Effector CD8-positive, alpha-beta T cell (primary cell): ENCODE measurements at places on chromosomes 4 and X.

GRCh38 chr4:173002830-173003561 is 165.6 kb upstream of the GALNT7 start:
- DNase-seq, result no peak

GRCh38 chr4:185966997-185967775 is 101.8 kb upstream of the TLR3 start:
- DNase-seq, result no peak

GRCh38 chrX:47366041-47366722 is 4.2 kb upstream of the ZNF157 start:
- peak; percentile 54 for DNase-seq

DNA sequence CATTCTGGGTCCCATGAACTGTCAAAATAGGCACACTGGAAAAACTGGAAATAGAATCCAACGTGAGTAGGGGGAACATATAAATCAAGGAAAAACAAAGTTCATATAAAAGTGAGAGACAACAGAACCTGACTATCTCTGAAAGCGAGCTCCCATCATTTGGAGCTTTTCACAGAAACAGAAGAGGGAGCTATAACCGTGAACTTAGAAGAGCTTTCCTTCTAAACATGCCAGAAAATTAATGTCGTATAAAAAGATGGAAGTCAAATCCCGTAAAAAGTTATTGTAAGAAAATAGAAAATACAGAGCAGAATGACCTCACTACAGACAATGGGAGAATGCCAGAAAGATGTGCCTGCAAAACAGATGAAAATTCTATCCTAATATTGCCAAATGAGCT is 23.9 kb upstream of the HSD17B10 start:
- DNase-seq, result no peak

GRCh38 chr4:150127757-150128156 is 49.5 kb downstream of the DCLK2 start:
- DNase-seq, result no peak

GRCh38 chr4:174255786-174256185 is 27.7 kb downstream of the FBXO8 start:
- DNase-seq, result no peak

- no peak for DNase-seq
These were observed 8.5 kb upstream of the NUDT6 start for GRCh38 chr4:122930862-122931261.

- no peak for DNase-seq
These were observed 840 bp upstream of the RPL34 start for GRCh38 chr4:108619372-108620100.

DNA sequence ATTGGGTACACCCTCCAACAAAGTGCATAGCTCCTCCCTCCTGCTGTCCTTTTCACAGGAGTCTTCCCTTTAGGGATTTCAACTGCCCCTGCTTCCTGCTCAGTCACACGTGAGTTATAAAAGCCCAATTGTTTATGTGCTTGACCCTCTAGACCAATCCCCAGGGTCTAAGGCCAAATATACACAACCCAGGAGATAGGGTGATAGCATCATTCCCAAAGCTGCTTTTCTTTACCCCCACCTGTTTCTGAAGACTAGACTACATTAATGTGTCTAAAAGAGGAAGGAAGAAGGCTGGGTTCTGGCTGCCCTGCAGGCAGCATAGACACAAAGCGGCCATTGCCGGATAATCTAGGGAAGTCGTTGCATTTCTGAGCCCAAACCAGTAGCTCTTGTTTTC is 526.7 kb upstream of the FRG1 start:
- DNase-seq, result no peak

GRCh38 chr4:10647846-10648245 is 36.7 kb downstream of the CLNK start:
- DNase-seq, result no peak

DNA sequence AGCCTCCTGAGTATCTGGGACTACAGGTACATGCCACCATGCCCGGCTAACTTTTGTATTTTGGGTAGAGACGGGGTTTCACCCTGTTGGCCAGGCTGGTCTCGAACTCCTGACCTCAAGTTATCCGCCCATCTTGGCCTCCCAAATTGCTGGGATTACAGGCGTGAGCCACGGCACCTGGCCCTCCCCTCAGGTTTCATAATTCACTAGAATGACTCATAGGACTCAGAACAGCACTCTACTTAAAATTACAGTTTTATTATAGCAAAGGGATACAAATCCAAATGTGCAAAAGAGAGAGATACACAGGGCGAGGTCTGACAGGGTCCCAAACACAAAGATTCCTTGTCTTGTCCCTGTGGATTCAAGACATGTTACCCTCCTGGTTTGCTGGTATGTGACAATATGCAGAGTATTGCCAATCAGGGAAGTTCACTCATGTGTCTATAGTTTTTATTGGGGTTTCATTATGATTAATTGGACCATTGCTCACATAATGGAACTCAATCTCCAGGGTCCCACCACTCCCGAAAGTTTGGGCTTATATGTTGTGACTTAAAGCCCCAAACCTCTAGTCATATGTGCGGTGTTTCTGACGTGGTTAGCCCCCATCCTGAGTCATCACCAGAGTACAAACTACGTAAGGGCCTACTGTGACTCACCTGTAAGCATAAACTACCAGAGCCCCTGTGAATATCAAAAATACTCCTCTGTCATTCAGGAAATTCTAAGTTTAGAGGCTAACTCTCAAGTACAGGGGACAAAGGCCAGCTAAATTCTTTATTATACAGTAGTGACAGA is 5.2 kb downstream of the YIPF6 start:
- no peak for DNase-seq

GRCh38 chrX:11352296-11352741 is 59.1 kb downstream of the AMELX start:
- no peak for DNase-seq

- DNase-seq, result no peak
These were observed 95.4 kb downstream of the PJA1 start for GRCh38 chrX:69069876-69070275.

DNA sequence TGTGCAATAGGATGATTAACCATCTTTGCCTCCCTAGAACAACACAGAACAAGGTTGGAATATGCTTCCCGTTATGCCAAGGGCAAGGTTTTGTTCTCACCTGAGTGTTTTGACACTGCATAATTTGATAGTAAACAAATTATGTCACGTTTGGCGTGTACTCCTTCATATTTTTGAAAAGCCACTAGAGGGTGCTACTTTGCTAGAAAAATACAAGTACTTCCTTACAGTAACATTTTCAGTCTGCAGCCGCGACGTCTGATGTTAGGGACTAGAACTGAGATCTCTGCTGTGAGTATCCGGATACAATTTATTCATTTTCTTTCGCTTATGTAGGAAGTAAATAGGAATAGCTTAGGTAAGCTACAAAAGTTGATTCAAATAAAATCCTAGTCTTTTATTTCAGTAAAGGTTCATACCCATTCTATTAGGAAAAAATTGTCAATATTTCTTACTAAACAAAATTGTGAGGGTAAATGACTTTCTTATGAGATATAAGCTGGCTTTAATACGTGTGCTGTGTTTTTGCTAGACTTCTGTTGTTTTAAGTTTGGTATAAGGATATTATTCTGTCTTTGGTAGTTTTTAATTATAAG is 181.1 kb upstream of the WDFY3 start:
- DNase-seq, result no peak

DNA sequence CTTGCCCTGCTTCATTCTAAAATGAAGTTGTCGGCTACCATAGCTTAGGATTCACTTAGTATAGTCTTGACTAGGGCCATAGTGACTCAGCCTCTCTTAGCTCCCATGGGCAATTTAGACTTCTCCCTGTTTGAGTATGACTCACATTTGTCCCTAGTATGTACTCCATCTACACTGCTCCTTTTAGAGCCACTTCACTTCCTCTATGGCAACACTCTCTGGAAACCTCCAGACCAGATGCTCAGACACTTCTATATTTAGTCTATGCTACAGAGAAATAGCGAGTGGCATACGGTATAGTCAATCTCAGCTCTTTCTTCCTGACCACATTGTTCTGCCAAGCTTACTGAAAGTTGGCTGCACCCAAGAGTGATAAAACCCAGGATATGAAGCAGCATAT is 11.2 kb downstream of the MEPE start:
- DNase-seq, result no peak

GRCh38 chr4:105714932-105715331 is 6.3 kb downstream of the GSTCD start:
- no peak for DNase-seq

DNA sequence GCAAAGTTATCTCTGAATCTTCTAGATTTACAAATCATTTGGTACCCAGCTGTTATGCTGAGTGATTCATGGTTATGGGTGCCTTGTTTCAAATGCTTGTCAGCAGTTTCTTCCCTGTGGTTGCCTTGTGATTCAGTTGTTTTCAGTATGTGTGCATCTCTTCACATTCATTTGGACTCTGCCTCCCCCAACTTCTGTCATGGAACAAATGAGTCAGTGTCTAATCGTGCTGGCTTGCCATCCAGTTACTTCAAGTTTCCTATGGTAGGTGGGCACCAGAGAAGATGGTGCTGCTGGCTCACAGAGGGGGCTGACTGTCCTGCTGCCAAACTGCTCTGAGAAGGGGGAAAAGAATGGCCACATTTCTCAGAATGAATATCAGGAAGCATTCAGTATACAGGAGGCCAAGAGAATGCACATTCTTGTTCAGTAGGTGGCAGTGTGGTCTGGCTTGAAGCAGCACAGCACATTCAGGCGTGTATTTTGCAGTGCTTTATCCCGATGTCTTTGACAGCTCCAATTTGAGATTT is 260.9 kb downstream of the GLUD2 start:
- DNase-seq, result no peak

- no peak for DNase-seq
These were observed 32.7 kb downstream of the CCDC149 start for GRCh38 chr4:24880186-24880585.

GRCh38 chr4:118325431-118325830 is 27.4 kb downstream of the PRSS12 start:
- DNase-seq, result no peak

- DNase-seq, result no peak
These were observed 264.3 kb upstream of the NOCT start for GRCh38 chr4:138751309-138751708.

GRCh38 chr4:147704846-147705245 is 20.9 kb upstream of the PRMT9 start:
- DNase-seq, result no peak

DNA sequence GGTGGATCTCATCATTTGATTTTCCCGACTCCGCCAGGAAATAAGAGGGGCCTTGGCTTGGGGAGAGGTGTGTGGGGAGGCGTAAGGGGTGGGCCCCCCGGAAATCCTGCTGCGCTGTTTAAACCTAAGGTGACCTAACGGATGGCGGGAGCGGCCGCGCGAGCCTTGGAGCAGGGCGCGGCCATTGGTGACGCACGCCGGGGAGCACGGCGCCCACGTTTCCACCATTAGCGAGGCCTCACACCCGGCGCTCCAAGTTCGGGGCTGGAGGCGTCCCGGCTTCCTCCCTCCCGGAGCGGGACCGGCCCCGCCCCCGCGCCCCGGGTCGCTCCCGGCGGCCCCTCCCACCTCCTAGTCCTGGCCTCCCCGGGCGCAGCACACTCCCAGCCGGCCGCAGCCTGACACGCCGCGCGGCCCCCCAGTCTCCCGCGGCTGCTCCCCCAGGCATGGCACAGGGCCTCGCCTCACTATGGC is at the start of gene SMS:
Gene SMS (plus strand): TSS at position 354 of the 474 bp plus-strand sequence. CDS start 116 bp downstream, at position 470.
- peak; percentile 35 for DNase-seq

GRCh38 chr4:24896977-24897376 is 15.9 kb downstream of the CCDC149 start:
- no peak for DNase-seq

DNA sequence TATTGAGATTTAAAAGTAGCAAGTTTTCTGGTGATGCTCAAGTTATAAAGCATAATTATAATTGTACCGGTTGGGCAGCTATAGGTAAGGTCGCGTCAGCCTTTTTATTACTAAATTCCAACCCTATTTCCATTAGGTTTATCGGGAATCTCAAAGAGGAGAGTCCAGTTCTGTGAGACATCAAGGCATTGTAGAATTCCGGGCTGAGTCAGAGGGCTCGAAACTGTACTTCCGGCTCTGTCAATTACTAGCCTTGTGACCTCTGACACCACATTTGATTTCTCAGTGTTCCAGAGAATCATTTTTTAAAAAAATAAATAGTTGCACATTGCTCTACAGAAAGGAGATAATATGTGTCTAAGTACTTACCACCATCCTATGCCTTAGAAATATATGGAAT is 4.3 kb downstream of the IL1RAPL1 start:
- DNase-seq, result no peak

GRCh38 chr4:121358473-121358872 is 22.3 kb downstream of the QRFPR start:
- DNase-seq, result no peak

DNA sequence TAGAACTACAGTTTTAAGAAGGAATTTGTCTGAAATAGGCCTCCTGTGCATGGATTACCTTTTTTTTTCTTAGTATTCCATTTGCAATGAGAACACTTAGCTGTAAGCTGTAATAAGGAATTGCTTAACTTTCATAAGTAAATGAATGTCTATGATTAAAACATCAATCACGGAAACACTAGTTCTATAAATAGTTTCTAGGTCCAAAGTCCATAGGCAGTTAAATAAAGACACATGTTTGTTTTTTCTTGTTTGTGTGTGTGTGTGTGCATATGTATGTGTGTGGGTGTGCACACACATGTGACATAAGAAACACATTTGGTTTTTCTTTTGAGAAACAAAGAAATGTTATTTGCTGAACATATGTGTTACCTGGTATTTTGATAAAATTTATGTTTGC is 11.2 kb downstream of the GPRIN3 start:
- no peak for DNase-seq

- no peak for DNase-seq
These were observed 79.4 kb downstream of the FTHL17 start for GRCh38 chrX:30992381-30992904.

GRCh38 chr4:8394806-8395205 is 45.7 kb downstream of the ACOX3 start:
- no peak for DNase-seq

GRCh38 chrX:103442536-103442901 is 66.2 kb downstream of the BEX3 start:
- no peak for DNase-seq
